ENCODE measurements at places on chromosomes 16 and 17. TPM values are rescaled to one million over a fixed set of nuclear protein-coding genes. Genes with fewer than 3 reads are reported as not detected.

The MARVELD3 gene
- not detected for total RNA-seq

The NOD2 gene
- 3.0 TPM for total RNA-seq

The NLE1 gene
- 9.7 TPM for total RNA-seq

The IL34 gene
- total RNA-seq: 31.5 TPM

The FNDC8 gene
- total RNA-seq: not detected

The FKBP10 gene
- total RNA-seq: 65.4 TPM

The CIITA gene
- 1.3 TPM for total RNA-seq

The TPSAB1 gene
- 0.93 TPM for total RNA-seq

The RAC3 gene
- total RNA-seq: 4.5 TPM

The CNTNAP1 gene
- 1.8 TPM for total RNA-seq

The C17orf67 gene
- total RNA-seq: 0.58 TPM

GRCh38 chr17:77099997-77100396 is 40.8 kb upstream of the SEC14L1 start:
- peak; percentile 68 for DNase-seq

- no peak for DNase-seq
Measured at GRCh38 chr17:51147650-51148049, 5.7 kb upstream of the NME1 start.

DNA sequence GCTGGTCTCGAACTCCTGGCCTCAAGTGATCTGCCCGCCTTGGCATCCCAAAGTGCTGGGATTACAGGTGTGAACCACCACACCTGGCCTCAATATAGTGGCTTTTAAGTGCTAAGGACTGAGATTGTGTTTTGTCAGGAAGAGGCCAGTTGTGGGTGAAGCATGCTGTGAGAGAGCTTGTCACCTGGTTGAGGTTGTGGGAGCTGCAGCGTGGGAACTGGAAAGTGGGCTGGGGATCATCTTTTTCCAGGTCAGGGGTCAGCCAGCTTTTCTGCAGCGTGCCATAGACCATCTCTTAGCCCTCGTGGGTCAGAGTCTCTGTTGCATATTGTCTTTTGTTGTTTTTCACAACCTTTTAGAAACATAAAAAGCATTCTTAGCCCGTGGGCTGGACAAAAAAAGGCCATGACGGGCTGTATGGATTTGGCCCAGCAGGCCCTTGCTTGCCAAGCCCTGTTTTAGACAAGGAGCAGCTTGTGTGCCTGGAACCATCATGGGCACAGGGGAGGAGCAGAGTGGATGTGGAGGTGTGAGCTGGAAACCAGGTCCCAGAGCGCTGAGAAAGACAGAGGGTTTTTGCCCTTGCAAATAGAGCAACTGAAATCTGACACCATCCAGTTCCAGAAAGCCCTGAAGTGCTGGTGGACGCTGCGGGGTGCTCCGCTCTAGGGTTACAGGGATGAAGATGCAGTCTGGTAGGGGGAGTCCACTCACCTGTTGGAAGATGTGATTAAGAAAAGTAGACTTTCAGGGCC is 5.5 kb downstream of the BIRC5 start:
- no peak for DNase-seq

GRCh38 chr17:79870540-79870939 is 31.3 kb upstream of the CBX4 start:
- DNase-seq: no peak

DNA sequence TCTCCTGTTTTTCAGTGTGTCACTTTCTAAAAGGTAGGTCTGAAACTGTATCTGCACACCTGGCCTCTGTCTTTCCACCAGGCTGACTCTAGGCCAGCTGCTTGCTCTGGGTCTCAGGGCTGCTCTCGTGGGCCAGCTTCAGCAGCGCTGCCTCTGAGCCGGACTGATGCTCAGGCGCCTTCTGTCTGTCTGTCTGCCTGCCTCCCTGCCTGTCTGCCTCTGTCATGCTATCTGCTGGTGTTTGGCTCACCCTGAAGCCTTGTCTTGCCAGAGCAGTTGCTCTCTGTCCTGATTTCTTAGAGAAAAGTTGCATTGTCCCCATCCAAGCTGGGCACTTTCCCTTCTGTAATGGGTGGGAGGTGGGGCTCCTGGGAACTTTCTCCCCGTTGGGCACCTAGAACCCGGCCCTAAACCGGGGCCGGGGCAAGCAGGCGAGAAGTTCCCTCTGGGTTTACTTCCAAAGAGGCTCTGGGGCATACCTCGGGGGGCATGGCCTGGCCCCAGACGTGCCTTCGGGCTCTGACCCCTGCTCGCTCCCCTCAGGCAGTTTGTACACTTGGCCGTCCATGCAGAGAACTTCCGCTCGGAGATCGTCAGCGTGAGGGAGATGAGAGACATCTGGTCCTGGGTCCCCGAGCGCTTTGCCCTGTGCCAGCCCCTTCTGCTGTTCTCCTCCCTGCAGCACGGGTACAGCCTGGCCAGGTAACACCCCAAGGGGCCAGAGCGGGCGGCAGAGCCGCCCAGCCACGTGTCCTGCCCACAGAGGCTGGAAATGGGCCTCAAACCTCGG is 15.9 kb upstream of the ATP6V0C start:
- no peak for DNase-seq

DNA sequence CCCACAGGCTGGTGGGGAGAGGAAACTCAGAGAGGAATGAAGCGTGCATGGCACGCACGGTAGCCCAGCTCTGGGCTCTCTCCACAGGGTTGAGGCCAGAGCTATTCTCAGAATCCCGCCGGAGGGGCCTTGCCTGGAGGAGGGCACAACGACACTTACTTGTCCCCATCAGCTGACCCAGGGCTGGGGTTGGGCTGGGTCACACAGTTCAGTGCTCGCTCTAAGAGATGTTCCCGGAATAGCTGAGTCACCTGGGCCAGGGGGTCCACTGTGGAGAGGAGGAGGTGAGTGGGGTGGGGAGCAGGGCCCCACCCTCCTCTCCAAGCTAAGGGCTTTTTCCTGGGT is 21.8 kb downstream of the SREBF1 start:
- peak; percentile 81 for DNase-seq

GRCh38 chr17:59074494-59074893 is 32.2 kb downstream of the TRIM37 start:
- DNase-seq: no peak

DNA sequence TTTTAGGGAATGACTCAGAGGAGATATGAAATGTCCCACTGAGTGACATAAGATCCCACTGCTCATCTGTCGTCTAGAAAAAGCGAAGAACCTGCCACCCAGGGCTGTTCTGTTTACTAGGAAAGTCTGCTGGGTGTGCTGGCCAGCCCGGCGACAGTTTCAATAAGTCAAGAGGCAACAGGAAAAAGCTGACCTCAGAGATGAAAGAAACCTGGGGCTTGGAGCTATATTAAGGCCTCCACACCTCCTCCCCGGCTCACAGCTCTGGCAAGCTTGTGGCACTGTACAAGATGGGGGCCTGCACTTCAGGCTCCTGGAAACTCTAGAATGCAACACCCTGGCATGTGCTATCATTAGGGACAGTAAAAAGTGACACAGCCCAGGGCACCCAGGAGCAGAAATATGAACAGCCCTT is 10.6 kb downstream of the ZFHX3 start:
- peak; percentile 36 for DNase-seq

DNA sequence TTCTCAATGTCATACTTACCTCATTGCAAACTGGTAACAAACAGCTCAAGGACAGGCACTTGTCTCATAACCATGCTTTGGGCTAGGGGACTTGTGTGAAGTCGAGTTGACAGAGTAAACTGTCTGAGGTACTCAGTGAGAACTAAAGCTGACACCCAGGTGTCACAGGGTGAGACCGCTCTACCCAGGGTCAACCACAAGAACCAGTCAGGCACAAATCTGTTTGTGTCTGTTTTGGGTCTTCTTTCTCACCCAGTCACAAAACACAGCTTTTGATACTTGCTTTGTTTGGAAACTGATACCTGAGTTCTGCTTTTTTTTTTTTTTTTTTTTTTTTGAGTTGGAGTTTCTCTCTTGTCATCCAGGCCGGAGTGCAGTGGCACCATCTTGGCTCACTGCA is 161.1 kb downstream of the STX8 start:
- DNase-seq: no peak

GRCh38 chr17:37648555-37648954 is 5.3 kb upstream of the DDX52 start:
- DNase-seq: no peak

DNA sequence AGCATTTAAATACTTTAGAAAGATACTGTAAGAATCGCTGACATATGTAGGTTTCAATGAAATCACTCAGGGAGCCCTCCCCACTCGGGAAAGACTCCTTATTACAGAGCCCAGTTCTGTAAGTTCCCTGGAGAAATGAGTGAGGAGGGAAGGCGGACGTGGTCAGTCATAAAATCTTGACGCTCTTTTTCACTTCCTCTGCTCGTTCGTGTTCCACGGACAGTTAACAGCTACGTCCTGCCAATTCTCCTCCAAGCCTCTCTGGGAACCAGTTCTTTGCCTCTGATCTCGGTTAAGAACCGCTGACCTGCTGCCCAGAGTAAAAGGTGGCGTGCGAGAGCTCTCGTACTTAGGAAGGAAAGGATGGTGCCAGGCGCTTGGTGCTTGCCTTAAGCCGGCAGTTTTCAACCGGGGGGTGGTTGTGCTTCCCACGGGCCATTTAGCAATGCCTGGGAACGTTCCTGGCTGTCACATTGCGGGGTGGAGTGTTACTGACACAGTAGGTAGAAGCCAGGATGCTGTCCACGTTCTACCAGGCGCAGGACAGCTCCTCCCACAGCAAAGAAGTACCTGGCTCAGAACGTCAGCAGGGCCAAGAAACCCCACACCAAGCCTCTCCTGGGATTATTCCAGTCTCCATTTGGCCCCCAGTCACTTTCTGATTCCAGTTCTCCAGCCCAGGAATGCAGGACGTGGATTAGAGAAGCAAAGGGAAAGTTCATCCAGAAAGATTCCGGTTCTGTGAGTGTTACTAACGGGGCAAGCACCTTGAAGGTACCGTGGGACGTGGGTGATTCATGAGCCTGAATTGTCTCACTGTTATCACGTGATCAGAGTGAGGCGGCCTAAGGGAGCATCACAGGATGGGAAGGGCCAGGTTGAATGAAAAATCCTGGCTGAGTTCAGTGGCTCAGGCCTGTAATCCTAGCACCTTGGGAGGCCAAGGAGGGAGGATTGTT is 87.7 kb downstream of the MRM3 start:
- peak; percentile 26 for DNase-seq

GRCh38 chr17:50177983-50178834 is 12.4 kb downstream of the SGCA start:
- peak; percentile 76 for DNase-seq

DNA sequence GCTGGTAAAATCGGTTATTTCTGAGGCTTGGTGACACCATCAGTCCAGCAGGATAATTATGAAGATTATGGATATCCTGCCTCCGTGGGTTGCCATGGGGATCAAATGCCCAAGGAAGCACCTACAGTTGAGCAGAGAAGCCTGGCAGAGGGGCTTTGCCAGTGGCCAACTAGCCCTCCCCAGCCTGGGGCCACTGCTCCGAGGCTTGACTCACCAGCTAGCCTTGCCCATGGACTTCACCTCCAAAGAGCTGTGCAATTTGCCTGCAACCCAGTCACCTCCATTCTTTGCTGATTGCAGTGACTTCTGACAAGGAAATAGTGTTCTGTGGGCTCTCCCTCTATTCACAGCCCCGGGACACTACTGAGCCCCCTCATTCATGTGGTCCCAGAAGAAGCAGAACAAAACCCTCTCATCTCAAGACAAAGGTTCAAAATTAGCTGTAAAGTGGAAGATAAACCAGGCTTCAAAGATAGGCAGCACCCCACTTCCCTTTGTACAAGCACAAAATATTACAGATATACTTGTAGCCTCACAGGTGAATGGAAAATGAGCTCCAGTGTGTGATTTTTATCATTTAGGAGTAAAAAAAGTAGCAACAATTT is 1.6 kb downstream of the PECAM1 start:
- DNase-seq: no peak

DNA sequence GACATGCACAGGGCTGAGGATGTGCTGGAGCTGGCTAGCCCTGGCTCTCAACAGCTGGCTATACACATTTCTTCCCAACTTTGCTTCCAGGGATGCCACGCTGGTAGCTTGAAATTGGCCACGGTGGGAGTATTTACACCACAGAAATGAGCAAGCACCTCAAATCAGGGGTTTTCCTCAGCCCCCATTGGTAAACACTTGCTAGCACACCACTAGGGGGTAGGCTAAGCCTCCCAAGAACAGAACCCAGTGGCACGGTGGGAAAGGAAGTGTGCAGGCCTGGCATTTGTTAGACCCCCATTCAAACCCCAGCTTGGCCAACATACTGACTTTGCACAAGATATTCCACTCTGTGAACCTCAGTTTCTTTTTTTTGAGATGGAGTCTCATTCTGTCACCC is 12.9 kb downstream of the DRC3 start:
- DNase-seq: no peak

DNA sequence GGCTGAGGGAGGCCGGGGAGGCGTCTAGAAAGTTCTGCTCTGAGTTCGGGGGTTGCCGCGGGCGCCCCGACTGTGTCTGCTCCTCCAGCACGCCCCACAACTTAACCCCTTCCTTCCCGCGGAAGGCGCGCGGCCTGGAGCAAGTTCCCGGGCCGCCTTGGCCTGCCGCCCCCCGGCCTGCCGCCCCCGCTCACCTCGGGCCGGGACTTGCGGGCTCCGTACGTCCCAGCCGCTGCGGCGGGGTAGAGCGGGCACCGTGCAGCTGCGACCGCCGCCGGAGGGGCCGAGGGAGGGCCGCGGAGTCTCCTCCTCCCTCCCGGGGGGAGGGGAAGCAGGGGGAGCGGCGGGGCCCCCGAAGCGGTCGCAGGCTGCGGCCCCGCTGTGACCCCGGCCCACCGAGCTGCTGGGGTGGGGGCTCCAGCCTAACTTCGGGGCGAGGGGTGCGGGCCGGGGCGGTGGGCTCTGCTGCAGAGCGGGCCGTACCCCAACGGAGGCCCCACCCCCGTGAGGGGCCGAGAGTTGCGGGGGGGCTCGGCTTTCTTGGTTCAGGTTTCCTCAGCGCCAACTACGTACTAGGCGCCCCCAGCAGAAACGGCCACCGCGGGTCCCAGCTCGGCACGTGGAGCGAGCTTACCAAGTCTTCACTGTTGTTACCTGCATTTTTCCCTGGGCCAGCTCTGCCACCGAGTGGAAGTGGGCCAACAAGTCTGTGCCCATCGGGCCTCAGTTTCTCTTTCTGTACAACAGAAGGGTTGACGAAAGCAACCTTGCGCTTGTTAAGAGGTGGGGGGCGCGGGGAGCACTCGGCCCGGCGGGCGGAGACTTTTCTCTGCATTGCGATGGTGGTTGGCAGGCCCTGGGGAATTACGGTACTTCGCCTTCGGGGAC is at the start of gene CCDC102A:
TSS of gene CCDC102A (minus strand) at position 266 of the 888 bp plus-strand sequence. CDS start 7,394 bp downstream, outside the sequence.
- peak; percentile 62 for DNase-seq

DNA sequence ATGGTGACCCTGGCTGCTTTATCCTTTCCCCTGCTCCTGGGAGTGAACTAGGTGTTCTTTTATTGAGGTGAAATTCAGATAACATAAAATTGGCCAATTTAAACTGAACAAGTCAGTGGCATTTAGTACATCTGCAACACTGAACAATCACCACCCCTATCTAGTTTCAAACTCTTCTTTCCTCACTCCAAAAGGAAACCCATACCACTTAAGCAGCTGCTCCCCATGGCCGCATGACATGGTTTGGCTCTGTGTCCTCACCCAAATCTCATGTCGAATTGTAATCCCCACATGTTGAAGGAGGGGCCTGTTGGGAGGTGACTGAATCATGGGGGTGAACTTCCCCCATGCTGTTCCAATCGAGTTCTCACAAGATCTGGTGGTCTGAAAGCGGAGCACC is 154.1 kb downstream of the STX8 start:
- no peak for DNase-seq

GRCh38 chr17:40399185-40399584 is 18.5 kb downstream of the TOP2A start:
- DNase-seq: no peak
